ENCODE measurements at places on chromosomes 2 and 18.

GRCh38 chr18:23405636-23406035, 47.5 kb upstream of the RIOK3 start:
- DNase-seq: no peak

DNA sequence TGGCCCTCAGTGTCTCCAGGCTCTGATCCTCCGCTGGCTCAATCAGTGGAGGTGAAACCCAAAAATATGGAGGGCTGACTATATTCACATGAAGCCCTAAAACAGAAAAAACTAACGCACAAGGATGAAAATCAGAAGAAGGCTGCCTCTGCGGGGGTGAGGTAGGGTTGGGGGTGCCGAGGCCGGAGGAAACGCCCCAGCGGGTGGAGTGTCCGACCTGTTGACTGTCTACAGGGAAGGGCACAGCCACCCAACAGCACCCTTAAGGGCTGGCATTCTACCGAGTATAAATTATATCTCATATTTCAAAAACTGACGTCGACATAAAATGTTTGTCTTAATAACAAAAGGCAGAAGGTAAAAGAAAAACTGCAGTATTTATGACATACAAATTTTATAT, 223.5 kb downstream of the HDAC4 start:
- no peak for DNase-seq

GRCh38 chr2:115115135-115115534, 672.7 kb downstream of the DPP10 start:
- no peak for DNase-seq

GRCh38 chr2:203688798-203689197, 17.6 kb upstream of the CD28 start:
- DNase-seq: no peak

DNA sequence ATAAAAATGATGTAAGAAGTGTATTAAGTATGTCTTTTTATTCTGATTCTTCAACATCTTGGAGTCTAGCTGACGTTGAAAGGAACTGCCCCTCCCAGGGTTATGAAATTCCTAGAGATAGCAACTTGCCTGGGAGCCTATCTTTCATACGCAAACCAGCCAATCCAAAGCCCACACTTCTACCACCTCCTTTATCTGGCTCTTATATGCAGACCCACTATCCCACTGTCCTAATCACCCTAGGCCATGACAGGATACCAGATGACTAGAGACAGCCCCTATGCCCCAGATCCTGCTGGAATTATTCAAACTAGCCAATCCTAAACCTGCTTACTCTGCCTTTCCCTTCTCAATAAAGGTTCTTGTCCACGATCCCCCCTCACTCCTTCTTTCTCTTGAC, 11.8 kb upstream of the CDC42EP3 start:
- no peak for DNase-seq
